ENCODE measurements at places on chromosomes 13 and 19. TPM values are rescaled to one million over a fixed set of nuclear protein-coding genes. Genes with fewer than 3 reads are reported as not detected.

Gene CBY2
- total RNA-seq = not detected

Gene ZNF14
- 7.9 TPM for total RNA-seq

Gene ATP4A
- not detected for total RNA-seq

Gene CGB5
- total RNA-seq = not detected

Gene LRG1
- total RNA-seq = not detected

Gene TMEM238
- total RNA-seq = 0.58 TPM

Gene FAM83E
- 0.33 TPM for total RNA-seq

Gene DACH1
- total RNA-seq = 0.17 TPM

Gene APOC4
- not detected for total RNA-seq

Gene MISP3
- 0.15 TPM for total RNA-seq

Gene PLVAP
- not detected for total RNA-seq

Gene COG3
- total RNA-seq = 43.2 TPM

Gene KIRREL2
- not detected for total RNA-seq

Gene SLC10A2
- not detected for total RNA-seq

Gene GGACT
- 4.0 TPM for total RNA-seq

Gene CYP4F8
- not detected for total RNA-seq

Gene NFIX
- total RNA-seq = 204 TPM

Gene KLK14
- total RNA-seq = 0.17 TPM

Gene IFNL1
- not detected for total RNA-seq

Gene TMED1
- total RNA-seq = 46.5 TPM

Gene ZNF541
- total RNA-seq = not detected

Gene LGALS4
- not detected for total RNA-seq

Gene B9D2
- 2.8 TPM for total RNA-seq

Gene MYBPC2
- not detected for total RNA-seq

Gene SCN1B
- total RNA-seq = 7.4 TPM

Gene YJEFN3
- total RNA-seq = 0.33 TPM

Gene SETDB2
- 21.1 TPM for total RNA-seq

Gene SHD
- total RNA-seq = not detected

Gene CHST8
- total RNA-seq = 0.15 TPM

Gene ZNF180
- total RNA-seq = 8.8 TPM

Gene FCGBP
- 1.2 TPM for total RNA-seq

Gene PGLYRP1
- not detected for total RNA-seq

Gene PRTN3
- total RNA-seq = not detected

Gene PODNL1
- 2.5 TPM for total RNA-seq
